B cell (primary cell): ENCODE measurements at places on chromosomes 4 and X. TPM values are rescaled to one million over a fixed set of nuclear protein-coding genes. Genes with fewer than 3 reads are reported as not detected.

Gene CLOCK
- total RNA-seq: 14.2 and 15.2 TPM in 2 replicates

- DNase-seq: no peak
Measured at GRCh38 chrX:107571296-107571998, 56.9 kb upstream of the PRPS1 start.

- DNase-seq: no peak
Measured at GRCh38 chr4:7212921-7213320, 20.6 kb downstream of the SORCS2 start.

DNA sequence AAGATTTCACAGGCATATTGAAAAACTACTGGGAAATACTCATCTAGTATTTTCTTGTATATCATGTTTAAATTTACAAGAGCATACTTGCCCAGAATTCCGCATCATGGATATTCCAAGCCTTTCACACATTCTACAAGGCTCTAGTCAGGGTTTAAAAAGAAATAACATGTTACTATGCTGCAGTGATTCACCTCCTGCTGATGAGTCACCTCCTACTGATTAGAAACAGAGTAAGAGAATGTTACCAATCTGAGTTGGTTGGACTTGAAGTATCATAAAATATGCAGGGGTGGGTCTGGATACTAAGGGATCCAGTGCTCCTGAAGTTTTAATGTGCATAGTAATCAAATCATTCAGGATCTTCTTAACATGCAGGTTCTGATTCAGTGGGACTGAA is 192.0 kb upstream of the ANK2 start:
- no peak for DNase-seq

DNA sequence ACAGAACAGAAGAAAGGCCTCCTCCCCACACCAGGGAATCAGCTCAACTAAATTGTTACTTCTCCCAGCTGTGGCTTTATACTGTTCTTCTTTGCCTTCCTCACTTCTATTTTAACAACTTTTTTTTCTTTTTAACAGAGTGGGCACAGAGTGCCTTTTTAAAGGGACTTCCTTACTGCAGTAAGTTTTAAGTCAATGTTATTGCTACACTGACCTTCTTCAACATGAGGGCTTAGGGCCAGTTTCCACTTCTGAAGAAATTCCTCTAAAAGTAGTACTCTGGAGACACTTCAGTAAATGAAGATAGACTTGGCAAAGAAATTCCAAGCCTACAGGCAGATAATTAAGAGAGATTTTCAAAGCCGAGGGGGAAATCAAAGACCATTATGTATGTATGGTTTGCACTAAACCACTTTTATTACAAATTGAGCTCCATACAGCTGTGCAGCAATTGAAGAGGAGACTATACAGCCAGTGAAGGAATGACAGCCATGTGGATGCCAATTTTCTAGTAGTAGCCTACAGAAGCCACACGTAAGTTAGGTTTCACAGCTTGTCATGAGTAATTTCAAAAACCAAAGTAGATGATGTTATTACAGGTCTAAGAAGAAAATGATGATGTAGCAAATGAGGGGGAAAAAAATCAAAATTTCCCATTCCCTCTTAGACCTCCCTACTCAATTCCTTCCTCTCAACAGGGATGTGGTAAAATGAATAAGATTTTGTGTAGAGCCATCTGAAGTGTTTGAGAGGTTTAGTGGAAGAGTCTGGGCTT is 36.9 kb upstream of the RASGEF1B start:
- no peak for DNase-seq

GRCh38 chr4:57147335-57148060 is 37.3 kb upstream of the IGFBP7 start:
- no peak for DNase-seq

- no peak for DNase-seq
Measured at GRCh38 chrX:133042260-133042659, 54.6 kb downstream of the USP26 start.

GRCh38 chr4:10302096-10302495 is 155.1 kb downstream of the ZNF518B start:
- DNase-seq: no peak

- DNase-seq: no peak
Measured at GRCh38 chr4:101953949-101954348, 163.4 kb downstream of the BANK1 start.
